ENCODE measurements at places on chromosomes 3 and 15.

DNA sequence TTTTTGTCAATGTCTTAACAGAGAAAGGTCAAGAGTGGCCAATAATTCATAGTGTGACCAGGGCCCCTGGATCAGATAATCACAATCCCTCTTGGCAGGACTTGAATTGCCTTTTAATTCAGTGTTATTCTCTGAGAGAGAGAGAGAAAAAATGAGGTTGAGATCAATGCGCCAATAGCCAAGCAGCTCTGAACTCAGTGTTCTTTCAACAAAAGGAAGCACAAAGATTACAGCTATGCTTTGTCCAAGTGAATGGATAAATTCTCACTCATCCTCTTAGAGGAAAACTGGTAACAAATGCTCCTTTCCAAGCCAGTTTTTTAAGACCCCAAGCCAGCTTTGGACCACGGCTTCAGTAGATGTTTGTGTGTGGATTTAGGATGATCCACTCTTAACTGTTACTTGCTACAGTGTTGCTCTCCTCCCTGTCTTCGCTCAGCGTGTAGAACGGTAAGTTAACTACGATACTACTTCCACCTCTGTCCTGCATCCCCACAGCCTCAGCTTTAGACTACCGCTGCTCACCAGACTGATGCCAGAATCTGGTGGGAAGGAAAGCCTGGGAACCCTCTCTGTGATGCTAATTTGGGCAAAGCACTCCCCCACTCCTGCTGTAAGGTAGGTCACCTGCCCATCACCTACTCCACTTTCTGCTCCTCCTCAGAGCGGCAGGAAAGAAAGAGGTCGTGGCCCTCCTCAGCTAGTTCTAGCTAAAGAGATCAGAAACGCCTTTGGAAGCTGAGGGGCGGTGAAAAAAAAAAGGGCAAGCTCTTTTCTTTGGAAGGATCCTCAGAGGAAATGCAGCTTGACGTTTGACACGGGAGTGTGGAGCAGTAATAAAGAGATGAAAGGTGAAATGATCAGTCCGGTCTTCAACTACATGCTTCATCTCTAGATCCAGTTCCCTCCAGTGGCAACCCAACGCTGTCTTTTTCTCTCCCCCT is 46.8 kb upstream of the LPP start:
- DNase-seq: no peak

GRCh38 chr15:63869371-63870042 is 35.8 kb upstream of the HERC1 start:
- no peak for DNase-seq

GRCh38 chr3:43390255-43390588 is 103.9 kb downstream of the SNRK start:
- no peak for DNase-seq

- DNase-seq: no peak
Measured at GRCh38 chr3:25768851-25769250, 14.4 kb downstream of the NGLY1 start.

GRCh38 chr3:16461463-16462245 is 51.8 kb downstream of the RFTN1 start:
- DNase-seq: no peak
